Epithelial cell of esophagus (primary cell): ENCODE measurements at places on chromosomes 6 and 20.

GRCh38 chr6:47261191-47261590, 48.5 kb downstream of the TNFRSF21 start:
- no peak for DNase-seq

DNA sequence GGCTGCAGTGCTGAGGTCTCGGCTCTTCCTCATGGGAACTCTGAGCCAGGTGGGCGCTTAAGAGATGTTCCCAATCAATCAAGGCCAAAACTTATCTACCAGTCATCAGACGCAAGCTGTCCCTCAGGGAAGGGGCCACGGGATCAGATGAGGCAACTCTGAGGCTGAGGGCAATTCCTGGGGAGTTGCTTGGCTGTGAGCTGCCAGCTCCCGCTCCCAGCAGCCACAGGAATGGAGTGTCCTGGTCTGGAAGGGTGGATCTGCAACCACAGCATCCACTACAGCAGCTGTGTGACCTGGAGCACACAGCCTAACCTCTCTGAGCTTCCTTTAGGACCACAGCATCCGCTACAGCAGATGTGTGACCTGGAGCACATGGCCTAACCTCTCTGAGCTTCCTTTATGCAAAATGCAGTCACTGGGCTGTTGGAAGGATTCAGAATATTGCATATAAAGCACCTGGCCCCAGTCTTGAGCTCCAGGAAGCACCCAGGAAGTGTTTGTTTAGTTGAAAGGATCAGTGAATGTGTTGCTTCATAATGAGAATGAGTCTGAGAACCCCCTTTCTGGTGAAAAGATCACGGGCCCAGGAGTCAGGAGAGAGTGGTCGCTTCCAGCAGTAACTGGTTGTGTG, 60.9 kb downstream of the TFAP2C start:
- DNase-seq = peak; percentile 9

- DNase-seq = no peak
Observed at GRCh38 chr20:37518606-37519507, 2.2 kb upstream of the NNAT start.

GRCh38 chr20:62816884-62817873, at the start of gene COL9A3:
COL9A3 (plus strand) TSS chr20:62817050; CDS start chr20:62817065, 15 bp downstream.
- DNase-seq = no peak

GRCh38 chr6:31493875-31494694, 3.9 kb upstream of the MICB start:
- peak; percentile 78 for DNase-seq

DNA sequence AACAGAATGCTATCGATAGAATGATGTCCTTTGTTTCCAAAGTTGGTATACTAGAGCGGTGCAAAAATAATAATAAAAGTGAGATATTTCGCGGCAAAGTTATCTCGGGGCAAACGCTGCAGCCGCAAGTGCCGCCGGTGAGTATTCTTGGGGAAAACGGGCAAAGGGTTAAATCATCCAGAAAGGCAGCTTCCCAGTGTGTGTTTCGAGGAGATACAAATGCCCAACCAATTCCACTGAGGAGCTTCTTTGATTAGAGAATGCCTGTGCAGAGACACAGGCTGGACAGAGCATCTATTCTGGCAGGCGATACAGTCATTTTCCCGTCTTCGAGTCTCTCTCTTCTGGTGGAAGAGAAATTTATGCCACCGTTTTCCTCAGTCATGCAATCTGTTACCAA, 58.0 kb upstream of the MPC1 start:
- DNase-seq = no peak

GRCh38 chr6:79313254-79313653, 78.8 kb upstream of the HMGN3 start:
- DNase-seq = peak; percentile 100

- no peak for DNase-seq
Observed at GRCh38 chr6:107398001-107398400, 61.4 kb downstream of the PDSS2 start.

DNA sequence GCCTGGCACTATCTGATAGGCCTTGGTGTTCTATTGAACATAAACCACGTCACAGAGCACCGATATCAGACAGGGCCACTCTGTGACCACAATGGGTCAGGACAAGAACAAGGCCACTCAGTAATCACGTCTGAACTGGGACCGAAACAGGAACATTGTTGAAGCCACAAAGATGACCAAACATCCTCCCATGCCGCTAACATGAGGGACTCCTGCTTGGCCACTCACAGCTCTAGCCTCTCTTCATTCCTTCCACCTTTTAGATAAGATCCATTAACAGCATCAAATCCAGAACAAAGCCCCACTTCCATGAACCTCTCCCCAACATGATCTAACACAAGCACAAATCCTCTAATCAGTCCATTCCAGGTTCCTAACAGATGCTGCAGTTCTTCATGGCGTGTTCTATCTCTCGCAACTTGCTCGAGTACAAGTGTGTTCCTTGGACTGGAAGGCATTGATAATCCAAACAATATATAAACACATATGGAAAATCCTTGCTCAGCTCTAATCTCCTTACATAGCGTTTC, 7.4 kb downstream of the SIRT5 start:
- DNase-seq = no peak

- no peak for DNase-seq
Observed at GRCh38 chr6:161487694-161488093, 213.8 kb upstream of the AGPAT4 start.

DNA sequence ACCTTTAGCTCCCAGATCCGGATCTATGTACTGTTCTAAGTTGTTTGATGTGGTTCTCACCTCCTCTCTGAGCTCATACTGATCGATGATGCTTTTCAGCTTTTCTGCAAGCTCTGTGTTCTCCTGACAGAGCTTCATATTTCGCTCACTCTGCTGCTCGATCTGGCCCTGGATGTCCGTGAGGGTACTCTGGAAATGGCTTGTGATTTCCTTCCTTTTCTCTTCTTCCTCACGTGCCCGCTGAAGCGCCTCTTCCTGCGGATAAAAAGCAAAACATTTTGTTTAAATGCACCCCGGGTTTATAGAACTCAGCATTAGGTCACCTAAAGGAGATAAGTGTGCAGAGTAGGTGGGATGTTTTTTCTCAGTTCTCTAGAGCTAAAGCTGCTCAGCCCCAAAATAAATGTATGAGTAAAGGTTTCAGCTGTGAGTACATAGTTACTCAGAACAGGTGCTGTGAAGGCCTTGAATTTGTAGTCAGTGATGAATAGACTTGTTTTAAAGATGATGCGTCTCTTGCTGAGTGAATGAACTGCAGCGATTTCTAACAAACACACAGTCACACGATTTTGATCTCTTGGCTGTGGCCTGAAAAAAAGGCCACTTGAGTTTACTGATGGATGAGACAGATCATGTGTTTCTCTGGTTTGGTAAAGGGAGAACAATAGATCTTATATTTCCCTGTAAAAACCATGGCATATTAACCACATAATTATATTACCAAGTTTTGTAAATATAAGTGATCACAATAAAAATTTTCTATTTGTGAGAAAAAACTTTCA, 29.1 kb downstream of the TXLNB start:
- DNase-seq = peak; percentile 69

GRCh38 chr6:47041741-47042140, 391 bp downstream of the ADGRF1 start:
- DNase-seq = no peak

DNA sequence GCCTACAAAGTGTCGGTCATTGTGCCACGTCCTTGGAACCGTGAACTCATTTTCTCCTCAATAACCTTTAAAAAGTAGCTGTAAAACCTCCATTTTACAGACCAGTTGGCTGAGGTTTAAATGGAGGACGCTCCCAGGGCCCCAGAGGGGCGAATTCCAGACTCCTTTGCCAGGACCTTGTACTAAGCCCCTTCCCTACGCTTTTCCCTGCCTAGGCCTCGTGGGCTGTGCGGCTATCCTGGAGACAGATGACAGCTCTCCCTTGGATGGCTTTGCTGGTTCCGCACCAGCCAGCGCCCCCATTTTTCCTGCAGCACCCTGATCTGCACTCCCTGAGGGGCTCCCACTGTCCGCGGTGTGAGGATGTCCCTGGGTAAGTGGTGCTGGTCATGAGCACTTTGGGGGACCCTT, 12.1 kb upstream of the SNHG17 start:
- DNase-seq = no peak

- no peak for DNase-seq
Observed at GRCh38 chr6:130858498-130859160, 31.4 kb downstream of the SMLR1 start.

DNA sequence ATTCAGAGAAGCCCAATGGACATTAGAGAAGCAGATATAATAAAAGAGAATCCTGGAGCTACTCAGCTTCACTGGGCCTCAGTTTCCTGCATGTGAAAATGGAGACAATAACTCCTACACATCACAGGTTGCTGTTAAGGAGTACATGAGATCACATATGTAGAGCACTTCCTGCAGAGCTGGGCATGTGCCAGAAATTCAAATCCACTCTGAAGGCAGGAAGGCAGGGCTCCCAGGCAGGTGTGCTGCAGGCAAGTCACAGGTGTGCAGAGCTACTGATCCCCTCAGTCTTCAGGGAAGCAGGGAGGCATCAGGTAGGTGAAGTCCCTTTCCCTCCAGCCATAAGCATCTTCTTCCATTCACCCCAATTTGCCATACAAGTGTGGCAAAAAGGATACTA, 48.0 kb downstream of the DST start:
- no peak for DNase-seq

- no peak for DNase-seq
Observed at GRCh38 chr6:19839788-19840187, 2.6 kb downstream of the ID4 start.

GRCh38 chr6:3266170-3266569, 7.4 kb downstream of the PSMG4 start:
- DNase-seq = no peak

- no peak for DNase-seq
Observed at GRCh38 chr20:9280666-9281065, 211.8 kb downstream of the PLCB4 start.

DNA sequence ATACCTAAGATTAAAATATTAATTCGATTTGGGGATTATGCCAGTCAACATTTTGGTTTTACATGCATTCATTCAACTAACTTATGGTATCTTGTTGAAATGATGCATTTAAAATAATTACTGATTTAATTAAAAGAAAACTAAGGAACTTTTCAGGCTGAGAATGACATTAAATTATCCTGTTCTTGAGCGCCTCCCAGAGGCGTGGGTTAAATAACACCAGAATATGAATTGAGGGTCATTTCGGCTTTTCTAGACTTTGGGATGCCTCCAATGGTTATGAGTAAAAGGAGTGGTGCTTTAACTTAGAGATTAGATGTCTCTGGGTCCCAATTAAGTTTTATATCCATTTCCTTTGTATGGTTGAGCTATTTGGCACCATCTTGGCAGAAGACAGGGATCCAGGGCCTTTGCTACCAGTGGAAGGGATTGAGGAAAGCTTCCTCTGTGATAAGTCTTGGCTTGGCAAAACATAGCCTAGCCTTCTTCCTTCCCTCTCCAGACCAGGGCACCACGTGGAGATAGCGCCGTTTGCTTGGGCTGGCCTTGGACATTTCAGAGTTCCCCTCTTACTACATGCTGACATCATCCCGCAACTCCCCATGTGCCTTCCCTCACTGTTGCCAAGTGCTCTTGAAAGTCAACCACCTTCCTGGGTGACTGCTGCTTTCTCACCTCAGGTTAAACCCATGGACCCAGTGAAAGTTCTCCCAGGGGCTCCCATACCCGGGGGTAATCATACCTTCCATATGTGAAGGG, 28.7 kb downstream of the GNAS start:
- DNase-seq = no peak

DNA sequence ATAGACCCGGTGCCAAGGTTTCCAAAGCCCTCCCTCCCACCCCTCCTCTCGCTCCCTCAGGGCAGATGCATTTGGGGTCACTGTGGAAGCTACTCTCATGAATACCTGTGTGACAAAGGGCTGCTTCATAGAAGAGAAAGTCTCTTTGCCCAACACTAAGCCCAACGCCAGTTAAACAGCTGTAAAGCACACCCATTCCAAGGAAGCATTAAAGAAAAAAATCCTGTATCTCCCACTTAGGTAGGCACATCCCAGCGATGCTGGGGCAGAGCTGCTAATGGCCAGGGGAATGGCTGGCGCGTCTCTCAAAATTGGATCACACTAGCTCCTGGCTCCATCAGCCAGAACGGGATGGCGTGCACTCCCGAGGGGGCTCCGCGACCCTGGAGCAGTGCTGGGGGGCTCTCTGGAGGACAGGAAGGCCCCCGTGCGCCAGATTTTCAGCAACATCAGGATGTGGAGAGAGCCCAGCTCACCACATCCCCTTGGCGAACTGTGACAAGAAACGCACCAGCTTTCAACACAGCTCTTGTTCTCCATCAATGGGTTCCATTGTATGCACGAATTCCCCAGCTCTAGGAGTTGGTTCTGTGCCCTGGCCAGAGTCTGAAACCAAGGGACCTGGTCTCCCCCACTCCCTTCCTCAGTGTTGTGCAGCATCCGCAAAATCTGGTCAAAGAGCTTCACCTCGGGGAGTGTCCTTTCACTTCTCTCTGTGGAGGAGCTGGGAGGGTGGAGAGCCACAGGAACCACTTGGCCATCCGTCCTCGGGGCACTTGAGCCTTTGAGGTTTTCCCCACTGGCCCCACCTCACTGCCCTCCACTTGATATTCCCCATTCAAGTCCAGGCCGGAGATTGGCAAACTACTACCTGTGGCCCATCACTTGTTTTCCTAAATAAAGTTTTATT, 74.1 kb downstream of the TFAP2C start:
- no peak for DNase-seq

- no peak for DNase-seq
Observed at GRCh38 chr6:44321210-44321609, 8.1 kb upstream of the AARS2 start.

- DNase-seq = no peak
Observed at GRCh38 chr6:111411978-111412566, 70.9 kb downstream of the REV3L start.

- no peak for DNase-seq
Observed at GRCh38 chr6:11439017-11439420, 98.5 kb upstream of the TMEM170B start.

DNA sequence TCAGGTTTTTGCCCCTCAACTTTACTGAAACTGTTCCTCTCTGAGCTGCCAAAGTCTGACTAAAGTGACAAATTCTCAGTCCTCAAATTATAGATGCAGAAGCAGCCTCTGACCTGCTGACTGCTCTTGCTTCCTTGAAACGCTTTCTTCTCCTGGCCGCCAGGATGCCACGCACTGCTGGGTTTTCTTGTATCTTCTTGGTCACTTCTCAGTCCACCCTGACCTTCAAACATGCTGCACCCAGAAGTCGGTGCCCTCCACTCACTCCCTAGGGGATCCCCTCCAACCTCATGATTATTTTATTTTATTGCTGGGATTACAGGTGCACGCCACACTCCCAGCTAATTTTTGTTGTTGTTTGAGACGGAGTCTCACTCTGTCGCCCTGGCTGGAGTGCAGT, 24.7 kb downstream of the SYNJ2 start:
- DNase-seq = no peak

GRCh38 chr6:151044465-151045441, 179.3 kb downstream of the MTHFD1L start:
- DNase-seq = peak; percentile 69

GRCh38 chr20:37994512-37994911, 38.7 kb downstream of the TTI1 start:
- DNase-seq = peak; percentile 94

- DNase-seq = peak; percentile 40
Observed at GRCh38 chr6:63295553-63296194, 24.1 kb downstream of the LGSN start.

DNA sequence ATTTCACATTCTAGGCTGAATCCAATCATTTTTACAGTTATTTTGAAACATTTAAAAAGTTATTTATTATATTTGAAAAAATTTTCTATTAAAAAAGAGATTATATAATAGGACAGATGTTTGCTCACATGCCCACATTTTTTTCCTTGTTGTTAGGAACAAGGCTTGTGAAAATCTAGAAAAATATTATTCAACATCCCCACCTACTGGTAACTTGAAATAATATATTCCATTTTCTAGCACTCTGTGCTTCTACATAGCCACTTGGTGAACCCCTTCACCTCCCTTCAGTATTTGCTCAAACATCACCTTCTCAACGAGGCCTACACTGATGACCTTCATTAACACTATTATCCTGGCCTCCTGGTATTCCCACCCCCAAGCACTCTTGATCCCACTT, 18.3 kb upstream of the GPRC6A start:
- DNase-seq = peak; percentile 44
